ENCODE measurements at places on chromosomes 7 and 10. TPM values are rescaled to one million over a fixed set of nuclear protein-coding genes. Genes with fewer than 3 reads are reported as not detected.

DNA sequence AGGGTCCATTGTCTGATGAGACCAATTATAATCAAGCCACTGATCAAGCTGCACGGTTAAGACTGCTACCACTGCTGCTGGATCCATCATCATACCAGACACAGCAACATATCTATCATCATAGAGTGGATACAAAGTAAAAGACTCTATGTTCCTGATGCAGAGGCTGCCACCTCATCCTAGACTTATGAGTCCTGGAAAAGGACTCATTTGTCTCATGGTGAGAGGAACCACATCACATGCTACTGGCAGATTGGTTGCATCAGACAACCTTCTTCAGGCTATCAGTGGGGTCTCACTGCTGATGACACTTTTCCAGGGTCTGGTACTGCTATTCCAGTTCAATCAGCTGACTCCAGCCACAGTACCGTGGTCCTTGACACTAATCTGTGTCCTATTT lies 79.0 kb downstream of the ABI1 start:
- DNase-seq = peak; percentile 29

- no peak for DNase-seq
Measured at GRCh38 chr10:88936656-88937055, 15.9 kb downstream of the ACTA2 start.

DNA sequence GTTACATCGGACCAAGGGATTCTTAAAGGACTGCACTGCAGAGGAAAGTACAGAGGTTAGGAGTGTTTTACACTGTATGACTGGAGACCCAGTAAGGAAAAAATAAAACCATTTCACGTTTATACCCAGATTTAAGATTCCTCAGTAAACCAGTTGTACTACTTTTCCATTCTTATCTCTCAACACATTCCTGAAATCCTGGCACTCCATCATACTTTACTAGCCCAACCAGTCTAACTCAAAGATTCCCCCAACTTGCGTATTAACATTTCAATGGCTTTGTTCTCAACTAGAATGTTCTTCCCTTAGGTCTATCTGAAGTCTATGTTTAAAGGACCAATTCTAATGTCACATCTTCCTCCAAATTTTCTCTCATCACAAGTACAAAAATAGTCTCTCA lies 8.0 kb downstream of the CCDC186 start:
- DNase-seq = no peak

- peak; percentile 67 for DNase-seq
Measured at GRCh38 chr7:112422842-112423496, 27.3 kb upstream of the IFRD1 start.

The CLDN4 gene
- 414 TPM for total RNA-seq

DNA sequence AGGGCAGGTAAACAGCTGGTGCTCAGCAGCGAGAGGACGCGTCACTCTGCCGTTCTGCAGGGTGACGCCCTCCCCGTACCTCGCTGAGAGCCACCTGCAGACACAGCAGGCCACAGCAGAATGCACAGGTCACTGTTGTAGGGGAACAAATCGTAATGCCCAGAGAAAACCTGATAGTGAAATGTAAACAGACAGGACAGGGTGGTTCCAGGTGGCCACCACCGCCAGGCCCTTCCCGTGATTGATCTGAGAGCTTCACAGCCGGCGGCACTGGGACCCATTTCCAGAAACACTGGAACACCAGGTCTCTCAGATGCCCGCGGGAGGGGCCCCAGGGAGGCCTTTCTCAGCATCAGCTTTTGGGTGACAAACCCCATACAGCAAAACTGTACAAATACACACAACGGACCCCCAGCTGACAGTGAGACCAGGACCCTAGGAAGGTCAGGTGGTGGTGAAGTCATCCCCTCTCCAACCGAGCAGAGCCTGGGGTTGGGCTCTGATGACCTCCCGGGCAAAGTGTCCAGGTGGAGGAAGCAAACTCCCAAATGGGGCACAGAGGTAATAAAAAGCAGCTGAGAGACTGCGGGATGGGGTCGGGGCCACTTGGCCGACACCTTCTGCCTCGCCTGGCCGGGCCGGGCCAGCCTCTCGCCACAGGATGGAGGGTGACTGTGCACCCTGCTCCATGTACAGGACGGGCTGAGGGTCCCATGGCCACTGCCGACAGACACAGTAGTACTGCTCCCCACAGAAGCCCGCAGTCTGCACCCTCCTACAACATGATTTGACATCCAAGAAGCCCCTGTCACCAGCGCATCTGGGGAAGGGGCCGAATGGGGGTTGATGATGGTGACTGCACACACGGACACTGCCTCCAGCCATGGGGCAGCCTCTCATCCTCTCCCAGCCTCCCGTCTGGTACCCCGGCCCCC lies 4.6 kb downstream of the BHLHA15 start:
- DNase-seq = no peak

The PTEN gene
- total RNA-seq = 26.4 TPM

DNA sequence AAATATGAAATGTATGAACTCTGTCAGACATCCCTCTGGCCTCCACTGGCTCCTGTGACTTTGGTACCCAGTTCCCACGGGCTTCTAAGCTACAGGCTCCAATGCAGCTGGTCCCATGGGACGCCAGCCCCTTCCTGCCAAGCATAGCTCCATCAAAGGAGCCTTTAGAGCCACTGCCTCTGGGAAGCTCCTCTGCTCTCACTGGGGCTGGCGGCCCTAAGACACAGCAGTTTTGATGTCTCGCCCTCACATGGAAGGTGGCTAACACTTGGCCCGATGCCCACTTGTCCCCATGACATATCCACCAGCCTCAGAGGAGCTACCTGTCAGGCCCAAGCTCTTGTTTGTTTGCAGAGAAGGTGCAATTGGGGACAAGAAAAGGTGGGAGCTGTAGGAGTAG lies 453.7 kb upstream of the LRRN3 start:
- DNase-seq = no peak

- DNase-seq = no peak
Measured at GRCh38 chr10:87973635-87974034, 110.2 kb downstream of the PTEN start.

GRCh38 chr7:2255145-2256139 lies 13.4 kb downstream of the NUDT1 start:
- no peak for DNase-seq

- DNase-seq = peak; percentile 53
Measured at GRCh38 chr10:21172930-21173801, 276.1 kb upstream of the NEBL start.

DNA sequence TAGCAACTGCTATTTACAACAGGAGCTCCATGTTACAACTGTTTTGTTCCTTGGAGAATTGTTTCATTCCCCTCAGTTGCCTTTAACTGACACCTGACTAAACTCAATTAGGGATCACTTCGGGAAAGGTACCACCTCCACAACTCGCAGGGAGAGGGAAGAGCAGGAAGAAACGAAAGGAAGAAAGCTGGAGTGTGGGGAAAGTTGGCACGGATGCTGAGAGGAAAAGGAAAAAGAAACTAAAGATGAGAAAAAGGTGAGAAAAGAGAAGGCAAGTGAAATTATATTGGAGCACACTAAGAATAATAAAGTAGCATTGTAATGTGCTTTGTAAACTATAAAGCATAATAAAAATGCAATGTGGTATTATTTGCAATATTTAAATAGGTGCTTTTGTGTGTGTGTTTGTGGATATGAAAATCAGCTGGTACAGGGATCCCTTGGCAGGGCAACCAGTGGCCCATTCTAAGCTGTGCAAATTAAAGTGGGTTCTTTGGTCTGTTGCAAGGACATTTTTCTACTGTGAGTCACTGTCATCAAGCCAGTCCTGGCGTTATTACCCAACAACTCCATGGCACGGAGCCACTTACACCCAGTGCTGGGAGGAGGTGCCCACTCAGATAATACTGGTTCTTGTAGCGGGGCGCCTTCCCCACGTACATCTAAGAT lies 45.9 kb downstream of the HIPK2 start:
- peak; percentile 79 for DNase-seq

DNA sequence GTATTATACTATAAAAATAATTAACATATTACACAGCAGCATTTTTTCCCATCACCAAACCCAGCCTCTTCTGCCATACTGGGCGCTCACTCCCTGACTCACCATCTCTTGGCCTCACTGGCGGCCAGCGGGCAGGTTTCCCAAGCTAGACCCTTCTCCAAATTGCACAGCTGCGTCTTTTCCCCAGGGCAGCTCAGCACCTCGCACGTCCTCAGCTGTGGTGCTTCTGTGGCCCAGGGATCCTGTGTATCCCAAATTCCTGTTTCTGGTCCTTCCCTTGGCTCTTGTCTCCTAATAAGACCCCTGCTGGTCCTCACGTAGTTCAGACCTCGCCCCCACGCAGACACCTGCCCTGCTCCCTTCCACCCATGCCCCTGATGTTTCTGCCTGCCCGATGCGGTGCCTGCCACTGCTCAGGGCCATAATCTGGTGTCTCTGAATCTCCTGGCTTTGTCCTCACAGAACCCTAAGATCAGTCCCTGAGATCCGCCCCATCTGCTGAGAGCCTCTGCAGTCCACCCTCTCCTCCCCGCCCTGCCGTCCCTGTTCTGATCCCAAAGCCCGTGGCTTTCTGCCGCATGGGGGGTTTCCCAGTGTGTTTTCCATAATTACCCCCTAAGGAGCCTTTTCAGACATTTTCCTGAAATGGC lies 290.1 kb downstream of the TCERG1L start:
- DNase-seq = no peak

- peak; percentile 47 for DNase-seq
Measured at GRCh38 chr7:13742126-13742525, 247.3 kb downstream of the ETV1 start.

GRCh38 chr7:90706072-90706716 lies 110.1 kb downstream of the CDK14 start:
- DNase-seq = no peak

The LIPF gene
- not detected for total RNA-seq

- DNase-seq = peak; percentile 94
Measured at GRCh38 chr7:95608359-95609173, 12.2 kb upstream of the PDK4 start.
